Dermis microvascular lymphatic vessel endothelial cell (primary cell): ENCODE measurements at places on chromosomes 5 and 9.

- no peak for DNase-seq
These were observed 91.7 kb downstream of the NTRK2 start for GRCh38 chr9:84761137-84761808.

DNA sequence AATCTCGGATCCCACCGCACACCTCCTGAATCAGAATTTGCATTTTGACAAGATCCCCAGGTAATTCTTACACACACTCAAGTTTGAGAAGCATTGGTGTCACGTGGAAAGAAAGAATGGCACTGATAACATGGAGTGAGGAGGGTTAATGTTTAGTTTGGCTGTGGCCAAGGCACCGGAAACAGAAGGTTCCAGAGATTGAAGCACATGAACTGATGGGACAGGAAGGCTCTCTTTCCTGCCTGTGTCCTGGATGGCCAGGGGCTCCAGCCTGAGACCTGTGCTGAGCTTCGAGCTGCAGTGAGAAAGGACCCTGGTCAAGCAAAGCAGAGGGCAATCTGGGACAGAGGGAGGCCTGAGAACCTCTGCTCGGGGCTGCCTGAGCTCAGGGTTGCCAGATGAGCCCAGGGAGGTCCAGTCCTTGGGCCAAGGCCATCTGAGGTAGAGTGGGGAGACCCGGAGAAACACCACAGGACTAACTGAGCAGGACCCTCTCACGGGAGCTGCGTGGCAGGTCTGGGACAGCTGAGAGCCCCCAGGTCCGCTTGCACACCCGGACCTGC is 27.3 kb downstream of the AFAP1L1 start:
- DNase-seq: peak; percentile 97

GRCh38 chr9:25917731-25918362 is 239.6 kb upstream of the TUSC1 start:
- no peak for DNase-seq

- no peak for DNase-seq
These were observed 142.9 kb downstream of the DOCK8 start for GRCh38 chr9:357560-357959.

DNA sequence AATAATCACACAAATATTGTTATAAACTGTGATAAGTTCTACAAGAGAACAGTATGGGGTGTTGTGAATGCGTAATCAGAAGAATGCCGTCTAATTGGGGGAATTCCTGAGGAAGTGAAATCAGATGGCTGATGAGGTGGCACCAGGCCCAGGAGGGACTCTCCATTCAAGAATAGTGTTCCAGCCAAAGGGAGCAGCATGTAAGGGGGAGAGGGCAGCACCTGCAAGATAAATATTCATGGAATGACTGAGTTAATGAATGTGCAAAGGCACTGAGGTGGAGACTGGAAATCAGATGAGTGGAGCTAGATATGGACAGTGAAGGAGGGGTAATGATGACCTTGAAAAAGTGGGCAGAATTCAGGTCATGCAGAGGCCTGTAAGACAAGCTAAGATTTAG is 250.6 kb downstream of the ARRDC3 start:
- DNase-seq: peak; percentile 20

DNA sequence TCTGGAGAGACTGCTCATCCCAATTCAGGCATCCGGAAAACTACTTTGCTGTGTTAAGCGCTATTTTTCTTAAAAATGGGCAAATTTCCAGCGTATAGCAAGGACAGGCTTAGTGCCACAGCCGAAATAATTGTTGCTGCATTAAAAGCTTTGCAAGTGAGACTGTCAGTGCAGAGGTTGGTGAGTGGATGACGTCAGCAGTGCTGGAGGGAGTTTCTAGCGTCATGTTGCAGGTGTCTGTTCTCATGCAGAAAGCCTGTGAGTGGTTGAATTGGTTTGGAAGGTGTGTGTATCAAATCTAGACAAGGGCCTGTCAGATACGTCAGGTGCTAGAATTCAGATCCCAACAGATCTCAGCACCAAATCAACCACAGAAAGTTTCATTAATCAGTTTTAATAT is 204.4 kb downstream of the TRIO start:
- DNase-seq: no peak

- DNase-seq: peak; percentile 92
These were observed 11.1 kb upstream of the NRG2 start for GRCh38 chr5:140054086-140054689.

DNA sequence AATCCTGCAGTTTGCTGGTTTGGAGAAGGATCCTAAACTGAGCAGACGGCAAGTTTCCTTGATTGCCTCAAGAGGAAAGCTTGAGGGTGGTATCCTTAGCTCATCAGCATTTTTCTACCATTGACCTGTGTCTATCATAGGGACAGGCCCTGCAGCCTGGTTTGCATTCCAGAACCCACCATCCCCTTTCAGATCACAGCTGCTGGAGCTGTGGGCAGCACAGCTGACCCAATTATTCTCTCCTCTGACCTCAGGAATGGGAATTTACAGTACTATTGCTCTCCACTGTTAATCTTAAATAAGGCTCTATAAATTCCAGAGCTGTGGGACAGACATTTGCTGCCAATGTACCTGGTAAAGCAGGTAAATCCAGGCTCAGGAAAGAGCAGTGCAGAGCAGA is 163.0 kb downstream of the SPOCK1 start:
- DNase-seq: no peak

GRCh38 chr9:72256931-72257330 is 107.7 kb downstream of the GDA start:
- DNase-seq: no peak

DNA sequence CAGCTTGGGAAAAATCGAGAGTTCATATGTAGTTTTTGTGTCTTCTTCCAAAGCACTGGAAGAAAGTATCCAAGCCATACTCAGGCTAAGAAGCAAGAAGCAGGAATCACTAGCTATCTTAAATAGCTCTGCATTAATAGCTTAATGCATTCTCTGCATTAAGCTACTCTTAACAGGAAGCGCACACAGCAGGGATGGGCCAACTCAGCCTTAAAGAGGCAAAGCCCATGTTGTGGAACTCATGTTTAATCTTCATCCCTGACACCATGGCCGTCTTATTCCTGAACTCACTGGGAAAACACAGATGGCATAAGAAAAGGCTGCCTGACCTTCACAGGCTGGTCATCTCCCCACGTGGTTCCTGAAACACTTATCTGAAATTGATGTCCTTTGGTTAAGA is 18.7 kb upstream of the ICE1 start:
- no peak for DNase-seq

DNA sequence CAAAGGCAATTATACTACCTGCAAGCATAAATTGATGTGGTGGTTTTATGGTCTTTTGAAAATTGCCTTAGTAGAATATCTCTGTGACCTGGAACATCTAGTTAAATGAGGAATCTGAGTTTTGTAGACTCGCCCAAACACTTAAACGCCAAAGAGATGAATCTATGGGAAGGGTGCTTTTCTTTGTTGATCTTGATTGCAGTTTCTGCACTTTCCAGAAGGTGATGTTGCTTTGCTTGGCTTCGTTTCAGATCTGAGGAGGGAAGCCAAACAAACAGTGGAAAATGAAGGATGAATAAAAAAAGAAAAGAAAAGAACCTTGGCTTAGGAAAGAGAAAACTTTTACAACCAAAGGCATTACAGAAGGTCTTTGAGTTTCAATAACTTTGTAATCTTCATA is 1021.2 kb downstream of the NR2F1-AS1 start:
- peak; percentile 19 for DNase-seq

GRCh38 chr5:69492391-69492922 is at the start of gene OCLN:
OCLN (plus strand) TSS chr5:69492790; CDS start chr5:69504245, 11,455 bp downstream.
- peak; percentile 59 for DNase-seq

DNA sequence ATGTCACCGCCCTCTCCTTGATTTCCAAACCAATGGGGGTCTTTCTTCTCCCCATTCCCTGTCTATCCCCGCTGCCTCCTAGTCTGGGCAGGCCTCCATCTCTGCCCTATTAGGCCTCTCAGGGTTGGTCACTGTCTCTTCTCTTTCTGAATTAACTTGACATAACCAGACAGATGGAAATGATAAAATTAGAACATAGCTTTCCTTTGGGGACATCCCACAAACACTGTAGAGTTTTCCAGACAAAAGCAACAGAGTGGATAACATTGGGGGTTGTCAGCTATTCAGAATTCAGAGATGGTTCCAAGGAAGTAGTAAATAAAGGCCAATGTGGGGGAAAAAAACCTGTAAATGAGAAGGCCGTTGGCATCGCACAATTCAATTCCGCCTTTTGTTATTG is 24.7 kb downstream of the LHX6 start:
- DNase-seq: no peak

- peak; percentile 65 for DNase-seq
These were observed 937 bp upstream of the SLC26A2 start for GRCh38 chr5:149959406-149960236.

DNA sequence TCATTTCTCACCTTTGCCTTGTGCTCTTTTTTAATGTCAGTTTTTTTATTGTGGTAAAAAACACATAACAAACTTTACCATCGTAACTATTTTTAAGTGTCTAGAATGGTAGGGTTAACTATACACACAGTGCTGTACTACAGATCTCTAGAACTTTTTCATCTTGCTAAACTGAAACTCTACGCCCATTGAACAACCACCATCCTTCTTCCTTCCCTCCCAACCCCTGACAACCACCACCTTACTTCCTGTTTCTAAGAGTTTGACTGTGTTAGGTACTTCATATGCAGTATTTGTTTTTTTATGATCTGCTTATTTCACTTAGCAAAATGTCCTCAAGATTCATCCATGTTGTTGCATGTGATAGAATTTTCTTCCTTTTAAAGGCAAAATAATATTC is 54.9 kb downstream of the PSAT1 start:
- DNase-seq: no peak

GRCh38 chr5:160694896-160695295 is 157.1 kb downstream of the ATP10B start:
- no peak for DNase-seq

GRCh38 chr5:85000671-85001070 is 616.0 kb upstream of the EDIL3 start:
- DNase-seq: no peak

DNA sequence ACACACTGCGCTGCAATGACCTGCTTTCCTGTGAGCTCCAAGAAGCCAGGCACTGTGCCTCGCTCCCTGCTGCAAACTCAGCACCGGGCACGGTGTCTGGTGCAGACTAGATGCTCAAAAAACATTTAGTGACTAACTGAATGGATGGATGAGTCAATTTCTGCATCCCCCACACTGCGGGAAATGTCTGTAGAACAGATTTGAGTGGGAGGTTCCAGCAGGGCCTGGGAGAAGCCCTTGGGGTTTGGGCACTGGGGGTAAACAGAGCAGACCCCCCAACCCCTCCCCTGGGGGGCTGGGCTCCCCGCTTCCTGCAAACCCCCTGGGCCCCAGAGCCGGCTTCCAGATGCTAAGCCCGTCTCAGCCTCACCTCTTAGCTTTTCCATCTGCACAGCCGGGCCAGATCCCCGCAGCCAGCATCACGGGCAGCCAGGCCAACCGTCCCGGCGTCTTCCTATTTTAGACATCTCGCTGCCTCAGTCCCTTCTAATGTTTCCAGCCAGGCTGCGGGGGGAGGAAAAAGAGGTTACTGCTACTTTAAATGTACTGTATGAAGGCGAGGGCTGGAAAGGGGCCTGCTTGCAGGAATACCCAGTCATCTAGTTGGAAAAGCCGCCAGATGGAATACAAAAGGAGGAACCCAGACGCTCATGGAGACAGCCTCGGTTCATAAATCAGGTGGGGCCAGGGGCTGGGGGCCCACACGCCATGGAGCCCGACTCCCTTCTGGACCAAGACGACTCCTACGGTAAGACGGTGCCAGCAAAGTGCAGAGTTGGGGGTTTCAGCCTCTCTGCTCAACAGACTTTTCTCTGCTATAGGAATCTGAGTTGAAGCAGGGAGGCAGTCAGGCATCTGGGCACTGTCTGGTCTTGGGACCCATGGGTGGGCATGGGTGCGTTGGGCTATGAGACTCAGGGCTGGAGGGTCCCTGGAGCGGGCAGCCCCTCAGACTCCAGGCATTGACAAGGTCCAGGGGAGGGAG is 67.1 kb upstream of the GGTA1 start:
- no peak for DNase-seq

DNA sequence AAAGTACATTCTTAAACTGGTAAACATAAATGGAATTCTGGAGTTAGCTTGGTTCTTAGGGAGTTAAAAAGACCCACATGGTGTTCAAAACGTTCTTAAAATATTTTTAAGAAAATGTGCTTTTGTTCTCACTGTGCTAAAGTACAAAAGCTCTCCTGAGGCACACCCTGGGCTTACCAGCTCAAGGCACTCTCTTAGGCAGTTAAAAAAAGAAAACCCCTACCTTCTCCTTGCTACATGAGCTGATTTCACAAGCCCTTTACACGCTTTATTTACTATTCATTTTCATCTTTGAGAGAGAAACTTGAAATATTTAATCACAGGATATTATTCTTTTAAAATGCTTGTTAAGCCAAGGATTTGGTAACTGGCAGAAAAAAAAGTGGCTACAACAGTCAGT is 723.3 kb upstream of the GRAMD2B start:
- DNase-seq: no peak

- no peak for DNase-seq
These were observed 70.3 kb upstream of the BASP1 start for GRCh38 chr5:17147170-17147569.

DNA sequence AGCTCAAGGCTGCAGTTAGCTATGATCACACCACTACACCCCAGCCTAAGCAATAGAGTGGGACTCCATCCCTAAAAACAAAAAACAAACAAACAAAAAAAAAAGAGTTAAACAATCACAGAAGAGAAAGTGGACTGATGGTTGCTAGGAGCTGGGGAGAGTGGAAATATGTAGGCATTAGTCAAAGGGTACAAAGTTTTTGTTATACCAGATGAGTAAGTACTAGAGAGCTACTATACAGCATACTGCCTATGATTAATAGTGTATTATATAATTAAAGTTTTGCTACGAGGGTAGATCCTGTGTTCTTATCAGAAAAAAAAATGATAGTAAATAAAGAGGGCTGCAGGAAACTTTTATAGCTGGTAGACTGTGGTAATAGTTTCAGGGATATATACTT is 538.6 kb downstream of the ELAVL2 start:
- no peak for DNase-seq

- no peak for DNase-seq
These were observed 97.0 kb downstream of the DROSHA start for GRCh38 chr5:31434898-31435297.

DNA sequence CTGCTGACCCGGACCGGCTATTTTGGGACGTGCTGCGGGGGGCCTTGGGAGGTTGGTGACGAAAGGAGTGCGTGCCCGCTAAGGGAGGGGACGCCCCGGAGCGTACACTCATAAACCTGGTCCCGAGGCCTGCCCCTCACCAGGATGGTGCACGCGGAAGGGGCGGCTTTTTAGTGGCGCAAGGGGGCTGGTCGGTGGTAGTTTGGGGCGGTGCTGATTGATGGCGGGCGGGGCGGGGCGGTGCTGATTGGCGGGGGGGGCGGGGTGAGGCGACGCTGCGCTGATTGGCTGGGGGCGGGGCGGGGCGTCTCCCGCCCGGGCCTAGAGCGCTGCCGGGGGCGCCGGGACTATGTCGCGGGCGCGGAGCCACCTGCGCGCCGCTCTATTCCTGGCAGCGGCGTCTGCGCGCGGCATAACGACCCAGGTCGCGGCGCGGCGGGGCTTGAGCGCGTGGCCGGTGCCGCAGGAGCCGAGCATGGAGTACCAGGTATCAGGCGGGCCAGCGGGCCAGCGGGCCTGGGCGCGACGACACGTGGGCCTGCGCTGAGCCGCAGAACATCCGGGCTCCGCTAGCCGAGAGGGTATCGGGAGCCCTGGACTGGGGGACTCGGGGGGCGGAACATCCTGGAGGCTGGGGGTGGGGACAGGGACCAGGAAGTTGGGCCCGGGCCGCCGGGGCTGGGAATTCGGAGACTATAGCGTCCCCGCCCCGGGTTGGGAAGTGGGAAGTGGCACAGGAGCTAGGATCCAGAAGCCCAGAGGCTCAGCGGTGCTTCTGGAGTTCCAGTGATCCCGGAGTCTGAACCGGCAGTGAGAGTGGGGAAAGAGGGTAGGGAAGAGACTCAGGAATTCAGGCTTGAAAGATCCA is at the start of gene FPGS:
Gene FPGS (plus strand): TSS at position 307 of the 868 bp plus-strand sequence. CDS start 43 bp downstream, at position 350.
- peak; percentile 91 for DNase-seq
